ENCODE measurements at places on chromosomes 12 and 14. TPM values are rescaled to one million over a fixed set of nuclear protein-coding genes. Genes with fewer than 3 reads are reported as not detected.

DNA sequence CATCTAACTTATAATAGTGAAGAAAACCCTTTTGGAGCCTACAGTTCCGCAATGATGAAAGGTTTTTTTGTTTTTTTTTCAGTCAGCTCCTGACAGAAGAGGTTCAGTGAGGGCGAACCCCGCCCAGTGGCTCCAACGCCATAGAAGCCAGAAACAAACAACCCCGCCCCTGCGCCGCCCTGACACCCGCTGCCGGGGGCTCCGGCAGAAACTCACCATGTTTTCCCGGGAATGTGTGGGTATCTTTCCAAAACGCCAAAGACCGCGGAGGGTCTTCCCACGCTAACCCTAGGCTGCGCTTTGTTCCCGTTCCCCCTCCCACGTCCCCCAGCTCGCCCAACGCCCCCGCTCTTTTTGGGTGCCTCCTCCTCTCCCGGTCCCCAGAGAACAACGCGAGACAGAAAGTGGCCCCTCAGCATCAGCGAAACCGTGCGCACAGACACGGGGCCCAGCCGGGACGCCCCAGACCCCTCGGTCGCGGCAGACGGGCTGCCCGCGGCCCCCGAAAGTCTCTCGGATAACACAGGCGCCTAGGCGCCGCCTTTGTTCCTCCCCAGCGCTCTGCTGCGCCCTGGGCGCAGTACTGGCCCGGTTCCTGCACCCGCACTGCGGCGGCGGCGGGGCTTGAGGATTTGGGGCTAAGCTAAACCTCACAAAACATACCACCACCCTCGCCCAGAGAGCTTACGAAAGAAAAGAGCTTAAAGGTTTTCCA, 522 bp downstream of the TUBA1A start:
- peak overlapping the region; percentile 100 for H3K27ac ChIP-seq
- DNase-seq: peak; percentile 93
- peaks cover 15% of the 10 kb centered on the region for H3K4me1 ChIP-seq
- peaks cover 28% of the 10 kb centered on the region for H3K36me3 ChIP-seq
- no peaks in the 10 kb centered on the region for H3K27me3 ChIP-seq

GRCh38 chr12:132502149-132502881, 12.4 kb downstream of the FBRSL1 start:
- no peak overlapping the region for H3K27ac ChIP-seq
- peaks cover 98% of the 10 kb centered on the region for H3K4me1 ChIP-seq
- H3K27me3 ChIP-seq: no peaks in the 10 kb centered on the region
- DNase-seq: no peak
- no peaks in the 10 kb centered on the region for H3K36me3 ChIP-seq

The SIX4 gene
- total RNA-seq: 24.6 TPM

- DNase-seq: no peak
- H3K36me3 ChIP-seq: no peaks in the 10 kb centered on the region
- H3K4me1 ChIP-seq: peaks cover 5% of the 10 kb centered on the region
- H3K27me3 ChIP-seq: peaks cover 31% of the 10 kb centered on the region
- H3K4me3 ChIP-seq: no peak overlapping the region
Observed at GRCh38 chr12:57011438-57012424, 4.6 kb downstream of the TAC3 start.

DNA sequence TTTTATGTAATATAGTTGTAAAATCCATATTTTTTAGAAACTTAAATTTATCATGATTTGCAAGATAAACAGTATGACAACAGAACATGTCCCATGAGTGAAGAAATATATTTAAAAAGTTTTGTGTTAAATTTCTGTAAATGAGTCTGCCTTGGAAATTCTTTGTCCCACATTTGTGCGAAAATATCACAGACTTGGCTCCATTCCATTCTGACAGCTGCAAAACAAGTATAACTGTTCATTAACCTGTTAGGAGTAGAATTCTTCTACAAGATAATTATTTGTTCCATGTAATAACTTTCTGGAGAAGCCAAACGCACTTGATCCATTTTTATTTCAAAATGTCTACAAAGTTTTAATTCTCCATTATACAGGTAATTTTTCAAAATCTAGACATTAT, 37.9 kb downstream of the MDM1 start:
- peak; percentile 65 for DNase-seq
- H3K36me3 ChIP-seq: peaks cover 9% of the 10 kb centered on the region
- no peak overlapping the region for H3K4me3 ChIP-seq
- no peak overlapping the region for H3K27ac ChIP-seq
- peaks cover 4% of the 10 kb centered on the region for H3K4me1 ChIP-seq

DNA sequence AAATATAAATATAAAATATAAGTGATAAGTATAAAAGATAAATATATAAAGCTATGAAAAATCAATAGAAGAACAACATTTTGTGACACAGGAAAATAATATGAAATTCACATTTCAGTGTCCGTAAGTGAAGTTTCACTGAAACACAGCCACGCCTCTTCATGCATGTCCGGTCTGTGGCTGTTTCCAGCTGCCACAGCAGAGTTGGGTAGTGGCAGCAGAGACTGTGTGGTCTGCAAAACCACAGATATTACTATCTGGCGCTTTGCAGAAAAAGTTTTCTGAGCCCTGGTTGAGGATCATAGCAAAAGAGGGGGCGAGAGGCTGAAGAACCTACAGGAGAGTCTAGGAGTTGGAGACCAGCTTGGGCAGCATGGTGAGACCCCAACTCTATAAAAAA, 780 bp downstream of the SERPINA4 start:
- H3K36me3 ChIP-seq: no peaks in the 10 kb centered on the region
- H3K4me1 ChIP-seq: no peaks in the 10 kb centered on the region
- H3K27ac ChIP-seq: no peak overlapping the region
- H3K4me3 ChIP-seq: no peak overlapping the region
- DNase-seq: no peak
- peaks cover 2% of the 10 kb centered on the region for H3K27me3 ChIP-seq

GRCh38 chr12:104122298-104122697, 15.7 kb downstream of the NFYB start:
- H3K36me3 ChIP-seq: peaks cover 20% of the 10 kb centered on the region
- no peak overlapping the region for H3K27ac ChIP-seq
- no peak for DNase-seq
- no peaks in the 10 kb centered on the region for H3K27me3 ChIP-seq

The MGP gene
- 500 TPM for total RNA-seq

DNA sequence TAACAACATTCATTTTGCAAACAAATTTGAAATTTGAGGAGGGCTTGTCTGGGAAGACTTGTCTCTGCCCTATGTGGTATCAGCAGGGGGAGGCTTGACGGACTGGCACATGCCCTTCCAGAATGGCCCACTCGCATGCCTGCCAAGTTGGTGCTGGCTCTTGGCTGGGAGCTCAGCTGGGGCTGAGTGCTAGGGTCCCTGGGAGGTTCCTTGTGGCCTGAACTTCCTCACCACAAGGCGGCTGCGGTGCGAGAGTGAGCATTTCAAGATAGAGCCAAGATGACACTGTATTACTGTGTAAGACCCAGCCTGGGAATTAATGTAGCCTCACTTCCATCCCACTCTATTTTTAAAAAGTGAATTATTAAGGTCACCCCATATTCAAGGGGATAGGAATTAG, 271.6 kb upstream of the PLEKHG7 start:
- H3K4me1 ChIP-seq: no peaks in the 10 kb centered on the region
- H3K27me3 ChIP-seq: no peaks in the 10 kb centered on the region
- H3K36me3 ChIP-seq: no peaks in the 10 kb centered on the region
- no peak overlapping the region for H3K27ac ChIP-seq
- DNase-seq: no peak

The CD27 gene
- total RNA-seq: 0.27 TPM

- H3K4me1 ChIP-seq: peaks cover 4% of the 10 kb centered on the region
- H3K4me3 ChIP-seq: no peak overlapping the region
- peaks cover 20% of the 10 kb centered on the region for H3K36me3 ChIP-seq
Observed at GRCh38 chr12:50936821-50937530, 15.4 kb upstream of the HIGD1C start.

GRCh38 chr14:72880820-72881219, 13.1 kb downstream of the DPF3 start:
- no peak for DNase-seq
- H3K36me3 ChIP-seq: no peaks in the 10 kb centered on the region
- no peak overlapping the region for H3K4me3 ChIP-seq
- H3K27ac ChIP-seq: no peak overlapping the region
- H3K27me3 ChIP-seq: peaks cover 10% of the 10 kb centered on the region
- H3K4me1 ChIP-seq: no peaks in the 10 kb centered on the region

The TSPAN11 gene
- 9.1 TPM for total RNA-seq
